ENCODE measurements at places on chromosomes 1 and 21. TPM values are rescaled to one million over a fixed set of nuclear protein-coding genes. Genes with fewer than 3 reads are reported as not detected.

MTF2 gene
- 24.8 TPM for total RNA-seq

RNF207 gene
- 115 TPM for total RNA-seq

IRF6 gene
- 0.64 TPM for total RNA-seq

POU2F1 gene
- 17.1 TPM for total RNA-seq

DCST2 gene
- total RNA-seq, result 0.13 TPM

SHISA4 gene
- total RNA-seq, result 38.2 TPM

FAM72B gene
- total RNA-seq, result 24.9 TPM

OPRD1 gene
- total RNA-seq, result 5.4 TPM

S100A1 gene
- total RNA-seq, result 2.9 TPM

KRTAP19-3 gene
- not detected for total RNA-seq

Measured in Panc1 (cell line).